NCI-H1417 treated with DMSO at 0.1 percent for 48 hours (cell line): ENCODE measurements at places on chromosomes 5 and 9.

GRCh38 chr5:97501965-97502305 is 318.9 kb upstream of the RIOK2 start:
- no peak for DNase-seq

DNA sequence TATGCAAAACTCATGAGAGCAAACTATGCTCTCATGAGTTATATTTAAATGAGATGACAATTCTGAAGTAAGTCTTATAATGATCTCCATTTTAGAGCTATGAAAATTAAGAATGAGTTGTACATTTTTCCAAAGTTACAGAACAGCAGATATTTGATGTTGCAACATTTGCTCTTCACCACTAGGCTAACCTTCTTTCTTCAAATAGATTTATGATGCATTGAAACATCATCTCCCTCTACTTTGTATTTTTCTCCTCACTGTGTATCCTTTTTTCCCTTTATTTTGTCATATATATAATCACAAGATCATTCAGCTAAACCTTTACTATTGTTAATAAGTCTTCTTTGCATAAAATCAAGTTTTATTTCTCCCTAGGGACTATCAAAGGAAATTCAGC is 497.7 kb upstream of the TYRP1 start:
- no peak for DNase-seq

GRCh38 chr9:124441291-124441690 is 9.0 kb upstream of the ADGRD2 start:
- no peak for DNase-seq

- DNase-seq = no peak
Observed at GRCh38 chr5:16858151-16858550, 77.9 kb downstream of the MYO10 start.

GRCh38 chr5:42828671-42829070 is 17.0 kb upstream of the SELENOP start:
- no peak for DNase-seq

DNA sequence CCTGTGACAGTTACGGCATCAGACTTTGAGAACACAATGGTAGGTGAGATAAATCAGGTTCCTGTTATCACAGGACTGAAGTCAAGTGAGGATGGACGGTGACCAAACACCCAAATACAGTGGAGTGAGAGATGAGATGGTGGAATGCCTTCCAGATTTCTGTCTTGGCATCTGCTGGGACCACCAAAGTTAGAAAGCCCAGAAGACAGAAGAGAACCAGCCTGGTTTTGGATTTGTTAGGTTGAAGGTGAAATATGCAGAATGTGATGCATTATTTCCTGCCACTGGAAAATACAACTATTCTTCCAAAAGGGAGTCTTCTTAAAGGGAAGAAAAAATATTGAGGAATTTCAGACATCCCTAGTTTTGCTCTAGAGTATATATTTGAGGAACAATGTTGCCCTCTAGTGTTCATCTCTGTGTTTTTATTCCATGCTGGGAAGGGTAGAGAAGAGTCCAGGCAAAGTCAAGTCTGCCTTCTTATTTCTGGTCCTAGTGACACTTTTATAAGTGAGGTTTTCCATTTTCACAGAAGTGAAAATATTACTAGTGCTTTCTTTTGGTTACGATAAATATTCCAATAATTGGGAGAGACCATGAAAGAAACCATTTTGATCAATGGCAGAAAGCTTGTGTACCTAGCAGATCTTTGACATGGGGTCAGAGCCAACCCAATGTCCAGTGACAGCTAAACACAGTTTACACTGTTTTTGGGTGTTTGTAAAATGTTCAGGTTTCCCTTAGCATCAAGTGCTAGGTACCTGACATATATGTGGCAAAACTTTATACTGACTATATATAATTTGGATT is 142.3 kb upstream of the ANKH start:
- no peak for DNase-seq

- DNase-seq = no peak
Observed at GRCh38 chr9:14205463-14205862, 108.5 kb downstream of the NFIB start.

- no peak for DNase-seq
Observed at GRCh38 chr5:176648474-176649194, 1.4 kb downstream of the TSPAN17 start.

- no peak for DNase-seq
Observed at GRCh38 chr9:489198-490197, 274.8 kb downstream of the DOCK8 start.

DNA sequence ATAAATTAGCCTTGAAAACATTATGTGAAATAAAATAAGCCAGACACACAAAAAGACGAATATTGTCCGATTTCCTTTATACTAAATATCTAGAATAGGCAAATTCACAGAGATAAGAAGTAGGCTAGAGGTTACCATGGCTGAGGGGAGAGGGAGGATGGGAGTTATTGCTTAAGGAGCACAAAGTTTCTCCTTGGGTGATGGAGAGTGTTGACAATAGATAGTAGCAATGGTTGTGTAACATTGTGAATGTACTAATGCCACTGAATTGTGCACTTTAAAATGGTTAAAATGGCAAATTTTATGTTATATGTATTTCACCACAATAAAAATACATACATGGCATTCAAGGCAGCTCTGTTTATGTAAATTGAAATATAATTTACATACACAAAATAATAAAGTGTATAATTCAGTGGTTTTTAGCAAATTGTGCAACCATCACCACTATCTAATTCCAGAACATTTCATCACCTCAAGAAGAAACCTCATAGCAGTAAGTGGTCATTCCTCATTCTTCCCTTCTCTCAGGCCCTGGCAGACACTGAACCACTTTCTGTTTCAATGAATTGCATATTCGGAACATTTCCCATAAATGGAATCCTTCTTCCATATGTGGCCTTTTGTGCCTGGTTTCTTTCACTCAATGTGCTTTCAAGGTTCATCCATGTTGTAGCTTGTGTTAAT is 59.2 kb downstream of the NDST1 start:
- no peak for DNase-seq

- no peak for DNase-seq
Observed at GRCh38 chr5:146647656-146648199, 131.7 kb upstream of the GPR151 start.

- no peak for DNase-seq
Observed at GRCh38 chr5:141742866-141743851, 61.1 kb upstream of the ARAP3 start.

DNA sequence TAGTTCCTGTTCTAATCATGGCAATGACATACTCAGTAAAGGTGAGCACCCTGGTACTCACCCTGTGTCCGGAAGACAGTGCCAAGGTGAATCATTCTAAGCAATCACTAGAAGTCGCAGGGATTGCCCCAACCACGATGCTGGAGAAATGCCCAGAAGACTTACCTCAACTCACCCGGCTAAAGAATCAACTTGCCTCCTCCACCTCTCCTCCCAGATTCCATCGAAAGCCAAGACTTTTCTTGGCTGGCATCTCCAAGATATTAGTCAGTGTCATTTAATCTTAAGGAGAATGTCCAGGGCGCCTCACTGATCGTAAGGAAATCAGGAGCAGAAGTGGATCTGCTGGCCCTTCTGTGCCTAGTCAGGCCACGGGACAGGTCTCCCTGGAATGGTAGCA is 204.9 kb downstream of the ERCC6L2 start:
- DNase-seq = no peak

GRCh38 chr9:129696944-129697655 is 31.7 kb downstream of the PRRX2 start:
- no peak for DNase-seq

DNA sequence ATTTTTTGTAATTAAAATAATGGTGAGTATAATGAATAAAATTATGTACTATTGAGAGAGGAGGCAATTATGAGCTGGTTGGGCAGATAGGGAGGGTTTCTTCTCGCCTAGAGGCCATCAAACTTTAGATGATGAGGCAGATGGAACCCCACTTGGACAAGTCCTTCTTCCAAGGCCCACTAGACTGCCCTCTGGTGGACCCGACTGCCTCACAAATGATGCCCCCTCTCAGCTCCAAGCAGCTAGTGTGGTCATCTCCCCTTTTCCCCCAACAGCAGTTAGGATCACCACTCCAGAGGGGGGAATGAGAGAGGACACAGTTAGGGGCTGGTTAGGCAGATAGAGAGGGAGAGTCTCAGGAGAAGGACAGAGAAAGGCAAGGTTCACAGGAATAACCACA is 348.0 kb upstream of the CDH18 start:
- no peak for DNase-seq

DNA sequence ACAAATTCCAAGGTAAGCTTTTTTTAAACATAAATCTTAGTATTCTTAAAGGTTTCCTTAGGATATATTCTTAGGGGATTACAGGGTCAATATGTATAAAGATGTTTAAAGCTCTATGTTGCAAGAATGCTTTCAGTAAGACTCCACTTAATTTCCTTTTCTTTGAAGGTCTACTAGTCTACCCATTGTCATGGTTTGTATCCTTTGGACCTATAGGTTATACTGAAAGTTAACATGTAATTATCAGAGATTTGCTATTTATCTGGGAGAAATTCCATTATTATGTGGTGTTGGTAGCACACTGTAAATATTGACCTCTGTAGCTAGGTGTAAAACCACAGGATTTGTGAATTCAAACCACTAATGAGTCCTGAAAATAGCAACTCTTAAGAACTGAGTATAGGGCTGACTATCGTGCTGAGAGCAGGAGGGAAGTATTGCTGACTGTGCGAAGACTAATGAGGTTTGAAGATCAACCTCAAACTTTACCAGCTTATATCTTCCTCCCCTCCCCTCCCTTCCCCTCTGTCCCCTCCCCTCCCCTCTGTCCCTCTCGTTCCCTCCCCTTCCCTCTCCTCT is 85.6 kb downstream of the GADD45G start:
- no peak for DNase-seq

DNA sequence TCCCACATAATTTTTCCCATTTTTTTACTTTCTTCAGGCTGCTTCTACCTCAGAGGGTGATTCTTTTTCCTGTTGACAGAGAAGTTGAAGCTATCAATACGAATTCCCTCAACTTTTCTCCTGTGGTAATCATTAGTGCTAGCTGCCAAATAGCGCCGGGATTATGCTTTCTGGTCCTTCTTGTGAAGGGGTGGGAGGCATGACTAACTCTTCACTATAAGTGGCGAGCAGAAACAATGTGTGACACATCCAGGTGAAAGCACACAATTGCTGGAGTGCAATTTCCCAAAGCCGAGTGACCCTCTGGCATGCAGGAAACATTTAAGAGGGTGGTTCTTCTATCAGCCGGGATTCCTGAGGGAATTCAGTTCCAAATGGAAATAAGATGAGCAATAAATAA is 56.0 kb downstream of the TRPC7 start:
- no peak for DNase-seq

DNA sequence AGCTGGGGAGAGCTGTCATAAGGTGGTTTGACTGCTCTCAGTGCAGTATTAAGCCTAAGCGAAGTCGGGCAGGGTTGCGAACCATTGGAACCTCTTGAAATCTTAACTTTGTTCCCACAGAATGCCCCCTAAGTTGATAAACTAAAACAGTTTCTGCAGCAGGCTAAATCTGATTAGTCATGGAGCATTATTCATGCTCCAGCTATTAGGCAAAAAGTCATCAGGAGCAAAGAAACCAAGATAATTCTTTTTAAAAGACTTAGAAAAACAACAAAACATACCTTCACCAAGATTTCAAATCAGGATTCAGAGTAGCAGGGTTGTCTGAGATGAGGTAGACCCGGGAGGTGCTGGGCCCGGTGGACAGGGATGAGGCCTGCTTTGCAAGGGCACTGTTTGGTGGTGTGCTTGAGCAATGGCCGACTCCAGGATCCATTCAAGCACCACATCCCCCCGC is 69.9 kb upstream of the PLPP1 start:
- DNase-seq = no peak

- DNase-seq = no peak
Observed at GRCh38 chr9:20111173-20111843, 322.5 kb upstream of the SLC24A2 start.

- DNase-seq = no peak
Observed at GRCh38 chr5:171619196-171619595, 166.4 kb upstream of the SMIM23 start.

DNA sequence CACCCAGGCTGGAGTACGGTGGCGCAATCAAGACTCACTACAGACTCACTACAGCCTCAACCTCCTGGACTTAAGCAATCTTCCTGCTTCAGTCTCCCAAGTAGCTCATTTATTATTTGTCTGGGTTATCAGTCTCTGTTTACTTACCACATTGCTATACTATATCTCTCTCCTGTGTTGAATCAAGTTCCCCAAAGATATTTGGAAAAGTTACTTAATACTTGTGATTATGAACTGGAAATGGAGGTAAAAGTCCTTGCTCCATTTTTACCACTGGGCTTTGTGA is 55.6 kb downstream of the ANGPTL2 start:
- DNase-seq = no peak
